Heart left ventricle (tissue), 16 donors: ENCODE measurements at places on chromosomes 1 and 21. TPM values are rescaled to one million over a fixed set of nuclear protein-coding genes. Genes with fewer than 3 reads are reported as not detected.

The C1orf94 gene
- total RNA-seq: not detected

The LPAR3 gene
- total RNA-seq: 25.0 TPM

The CAMK1G gene
- not detected for total RNA-seq

The RGS18 gene
- 1.0 TPM for total RNA-seq

The ST6GALNAC5 gene
- total RNA-seq: 0.39 TPM

The DIO1 gene
- not detected for total RNA-seq

DNA sequence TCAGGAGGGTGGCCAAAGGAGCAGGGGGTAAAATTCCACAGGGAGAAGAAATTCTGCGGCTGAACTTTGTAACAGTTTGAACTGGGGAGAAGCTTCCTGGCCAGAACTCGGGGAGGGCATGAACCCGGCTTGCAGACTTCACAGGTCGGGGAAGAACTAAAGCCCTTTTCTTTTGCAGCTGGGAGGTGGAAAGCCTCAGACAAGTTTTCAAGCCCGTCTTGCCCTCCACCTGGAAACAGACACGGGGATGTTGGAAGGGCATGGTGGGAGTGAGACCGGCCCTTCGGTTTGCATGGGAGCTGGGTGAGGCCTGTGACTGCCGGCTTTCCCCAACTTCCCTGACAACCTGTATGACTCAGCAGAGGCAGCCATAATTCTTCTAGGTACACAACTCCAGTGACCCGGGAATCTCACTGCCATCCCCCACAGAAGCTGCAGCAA, 11.3 kb downstream of the THEM4 start:
- H3K4me3 ChIP-seq: no peak overlapping the region
- peaks cover 6% of the 10 kb centered on the region for H3K4me1 ChIP-seq
- no peaks in the 10 kb centered on the region for H3K27me3 ChIP-seq
- H3K27ac ChIP-seq: no peak overlapping the region

- no peaks in the 10 kb centered on the region for H3K4me1 ChIP-seq
- no peaks in the 10 kb centered on the region for H3K27me3 ChIP-seq
- no peak overlapping the region for H3K27ac ChIP-seq
- no peak for DNase-seq
Observed at GRCh38 chr1:227776331-227776771, 39.1 kb upstream of the PRSS38 start.

- no peaks in the 10 kb centered on the region for H3K4me1 ChIP-seq
- no peak overlapping the region for H3K27ac ChIP-seq
- no peaks in the 10 kb centered on the region for H3K27me3 ChIP-seq
- DNase-seq: no peak
- no peaks in the 10 kb centered on the region for H3K36me3 ChIP-seq
Observed at GRCh38 chr1:29709704-29710280, 473.5 kb downstream of the PTPRU start.

GRCh38 chr21:31778546-31778945, 46.6 kb upstream of the SCAF4 start:
- no peaks in the 10 kb centered on the region for H3K27me3 ChIP-seq
- H3K4me3 ChIP-seq: no peak overlapping the region
- no peaks in the 10 kb centered on the region for H3K4me1 ChIP-seq

DNA sequence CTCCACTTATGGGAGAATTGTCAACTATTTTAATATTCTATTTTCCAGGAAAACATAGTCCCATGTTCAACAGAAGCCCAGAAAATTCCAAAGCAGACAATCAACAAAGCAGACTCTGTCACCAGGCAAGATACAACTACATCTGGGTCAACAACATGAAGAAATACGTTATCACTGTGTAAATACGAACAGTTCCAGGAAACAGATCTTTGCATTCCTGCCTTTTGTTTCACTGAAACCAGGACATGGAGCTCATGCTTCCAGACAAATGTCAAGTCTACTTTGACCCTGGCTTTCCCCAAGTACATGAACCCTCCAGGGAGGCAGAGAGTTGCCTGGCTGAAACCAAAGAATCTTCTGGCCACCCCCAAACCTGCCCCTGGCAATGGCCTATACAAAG, 106.7 kb downstream of the SETD4 start:
- H3K27ac ChIP-seq: no peak overlapping the region
- no peak overlapping the region for H3K4me3 ChIP-seq
- no peaks in the 10 kb centered on the region for H3K4me1 ChIP-seq
- no peaks in the 10 kb centered on the region for H3K36me3 ChIP-seq
- DNase-seq: no peak

- no peaks in the 10 kb centered on the region for H3K4me1 ChIP-seq
- H3K27me3 ChIP-seq: no peaks in the 10 kb centered on the region
- no peak overlapping the region for H3K4me3 ChIP-seq
- no peak for DNase-seq
Observed at GRCh38 chr1:83499998-83500397, 498.9 kb downstream of the TTLL7 start.
